ENCODE measurements at places on chromosomes 5 and 9.

DNA sequence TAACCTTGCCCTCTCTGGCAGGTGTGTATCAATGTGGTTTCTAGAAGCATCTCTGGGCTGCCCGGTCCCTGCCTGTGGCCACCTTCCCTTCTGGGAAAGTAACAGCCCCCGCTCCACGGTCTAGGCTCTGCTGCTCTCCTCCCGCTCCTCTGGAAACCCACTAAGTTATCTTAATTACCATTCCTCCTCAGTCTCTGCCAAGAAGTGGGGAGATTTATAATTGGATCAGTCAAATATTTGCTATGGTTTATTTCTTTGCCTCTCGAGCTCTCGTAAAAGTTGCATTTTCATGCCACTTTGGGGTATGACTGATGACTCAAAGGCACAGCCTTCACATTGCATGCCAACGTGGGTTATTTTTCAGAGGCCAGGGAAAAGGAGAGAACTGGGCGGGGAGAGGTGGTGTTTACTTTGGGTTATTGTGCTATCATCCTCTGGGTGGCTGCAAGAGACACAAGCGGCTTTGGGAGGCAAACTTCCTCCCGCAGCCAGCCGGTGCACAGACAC, 205.3 kb upstream of the WWC1 start:
- no peak for DNase-seq

DNA sequence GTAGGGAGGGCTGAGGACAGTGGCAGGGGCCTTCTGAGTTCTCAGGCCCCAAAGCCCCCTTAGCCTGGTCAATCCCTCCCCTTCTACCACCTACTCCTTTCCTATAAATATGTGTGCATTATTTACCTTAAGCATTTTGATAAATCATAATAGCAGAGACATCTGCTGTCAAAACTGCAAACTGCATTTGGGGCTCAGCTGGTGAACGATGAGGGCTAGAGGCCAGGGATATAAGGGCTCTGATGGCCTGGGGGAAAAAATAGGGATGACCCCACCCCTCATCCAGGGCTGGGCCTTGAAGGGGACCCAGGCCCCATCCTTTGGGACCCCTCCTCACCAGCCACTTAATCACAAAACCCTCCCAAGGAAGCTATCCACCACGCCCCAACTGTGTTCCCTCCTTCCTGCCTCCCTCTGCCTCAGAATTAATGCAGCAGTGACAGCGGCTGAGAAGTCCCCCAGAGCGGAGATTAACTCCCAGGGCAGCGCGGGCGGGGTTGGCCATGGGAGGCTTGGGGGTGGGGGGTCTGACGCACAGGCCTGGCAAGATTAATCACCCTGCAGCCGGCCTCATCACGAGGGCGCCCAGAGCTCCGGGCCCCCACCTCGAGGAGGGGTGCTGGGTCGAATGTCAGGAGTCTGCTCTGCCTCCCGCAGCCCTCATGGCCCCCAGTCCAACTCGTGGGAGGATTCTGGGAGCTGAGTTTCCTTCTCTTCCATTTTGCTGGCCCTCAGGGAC, 42.1 kb downstream of the CXXC5 start:
- no peak for DNase-seq

DNA sequence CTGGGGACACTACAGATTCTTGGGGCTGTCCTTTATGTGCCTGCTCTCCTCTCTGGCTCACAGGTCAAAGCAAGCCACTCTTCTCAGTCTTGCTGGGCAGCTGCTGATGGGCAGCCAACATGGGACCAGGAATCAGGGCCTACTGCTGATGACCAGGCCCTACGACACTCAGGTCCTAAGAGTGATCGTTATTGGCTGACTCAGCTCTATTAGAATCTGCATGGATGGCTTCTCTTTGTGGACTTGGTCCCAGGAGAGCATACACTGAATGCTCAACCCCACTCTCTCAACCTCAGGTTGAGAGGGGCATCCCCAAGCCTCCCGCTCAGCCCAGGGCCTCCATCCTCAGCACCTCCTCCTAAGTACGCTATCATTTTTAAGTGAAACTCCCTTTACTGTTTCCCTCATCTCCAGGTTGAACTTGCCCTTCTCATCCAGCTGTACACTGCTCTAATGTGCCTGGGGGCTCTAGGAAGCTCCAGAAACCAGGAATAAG, 250.8 kb upstream of the PANK3 start:
- DNase-seq: no peak

- DNase-seq: no peak
These were observed 117.5 kb downstream of the ZNF608 start for GRCh38 chr5:124628721-124629596.

DNA sequence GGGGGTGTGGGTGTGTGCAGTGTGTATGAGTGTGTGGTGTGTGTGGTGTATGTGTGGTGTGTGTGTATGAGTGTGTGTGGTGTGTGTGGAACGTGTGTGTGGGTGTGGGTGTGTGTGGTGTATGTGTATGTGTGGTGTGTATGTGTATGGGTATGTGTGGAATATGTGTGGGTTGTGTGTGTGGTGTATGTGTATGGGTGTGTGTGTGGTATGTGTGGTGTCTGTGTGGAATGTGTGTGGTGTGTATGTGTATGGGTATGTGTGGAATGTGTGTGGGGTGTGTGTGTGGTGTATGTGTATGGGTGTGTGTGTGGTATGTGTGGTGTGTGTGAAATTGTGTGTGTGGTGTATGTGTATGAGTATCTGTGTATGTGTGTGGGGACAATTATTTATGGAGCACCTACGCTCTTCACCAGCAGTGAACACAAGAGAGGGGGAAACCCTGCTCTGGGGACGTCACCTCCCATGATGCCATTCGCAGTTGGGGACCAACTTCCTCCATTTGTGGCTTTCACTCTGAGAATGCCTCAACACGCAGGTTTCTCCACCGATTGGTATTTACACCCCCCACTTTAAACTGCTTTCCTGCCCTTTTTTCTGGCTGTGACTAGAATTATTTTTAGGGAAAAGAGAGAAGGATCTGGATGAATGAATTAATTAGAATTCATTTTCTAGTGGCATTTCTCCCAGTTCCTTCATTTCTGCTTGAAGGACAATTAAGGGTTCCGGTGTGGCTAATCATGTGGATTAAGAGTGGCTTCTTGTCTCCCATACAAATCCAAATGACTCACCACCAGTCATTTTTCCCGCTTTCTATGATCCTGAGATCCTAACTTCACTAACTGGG, 238.1 kb downstream of the ROR2 start:
- DNase-seq: no peak

DNA sequence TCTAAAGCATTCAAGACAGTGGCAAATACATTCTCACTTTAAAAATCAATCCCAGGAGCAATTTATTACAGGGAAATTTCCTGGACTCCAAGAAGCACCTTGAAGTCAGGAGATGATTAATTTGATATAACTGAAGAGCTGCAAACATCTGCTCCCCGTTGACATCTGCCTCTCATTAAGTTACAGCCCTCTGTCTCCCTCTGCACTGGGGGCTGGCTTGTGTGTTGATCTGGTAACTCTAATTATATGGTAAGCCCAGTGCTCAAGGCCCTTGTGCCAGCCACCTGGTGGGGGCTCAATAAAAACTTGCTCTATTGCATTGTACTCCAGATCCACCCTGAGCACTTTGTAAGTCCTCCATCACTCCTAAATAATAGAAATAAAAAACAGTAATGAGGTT, 131.1 kb upstream of the ZNF462 start:
- DNase-seq: no peak

GRCh38 chr5:57529864-57530263, 47.3 kb upstream of the ACTBL2 start:
- DNase-seq: no peak

DNA sequence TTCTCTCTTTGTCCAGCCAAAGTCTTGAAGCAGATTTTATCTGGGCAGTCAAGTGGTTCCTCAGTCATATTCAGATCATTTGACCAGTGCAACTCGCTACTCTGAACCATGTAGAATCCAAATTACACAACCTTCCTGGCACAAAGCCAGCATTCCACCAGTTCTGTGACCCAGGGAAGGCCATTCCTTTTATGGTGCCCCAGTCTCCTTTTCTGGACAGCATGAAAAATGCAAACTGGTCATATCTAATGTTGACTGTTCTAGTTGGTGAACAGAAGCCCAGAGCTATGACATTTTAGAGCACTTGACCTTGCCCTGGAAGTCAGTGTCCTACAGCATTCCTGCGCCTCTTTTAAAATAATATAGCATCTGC, 364.6 kb downstream of the BRINP1 start:
- no peak for DNase-seq
